NCI-H748 treated with DMSO at 0.1 percent for 48 hours (cell line): ENCODE measurements at places on chromosomes 16 and 17.
A peak's percentile ranks its signal among the peaks of the same experiment; 100 is the strongest.

DNA sequence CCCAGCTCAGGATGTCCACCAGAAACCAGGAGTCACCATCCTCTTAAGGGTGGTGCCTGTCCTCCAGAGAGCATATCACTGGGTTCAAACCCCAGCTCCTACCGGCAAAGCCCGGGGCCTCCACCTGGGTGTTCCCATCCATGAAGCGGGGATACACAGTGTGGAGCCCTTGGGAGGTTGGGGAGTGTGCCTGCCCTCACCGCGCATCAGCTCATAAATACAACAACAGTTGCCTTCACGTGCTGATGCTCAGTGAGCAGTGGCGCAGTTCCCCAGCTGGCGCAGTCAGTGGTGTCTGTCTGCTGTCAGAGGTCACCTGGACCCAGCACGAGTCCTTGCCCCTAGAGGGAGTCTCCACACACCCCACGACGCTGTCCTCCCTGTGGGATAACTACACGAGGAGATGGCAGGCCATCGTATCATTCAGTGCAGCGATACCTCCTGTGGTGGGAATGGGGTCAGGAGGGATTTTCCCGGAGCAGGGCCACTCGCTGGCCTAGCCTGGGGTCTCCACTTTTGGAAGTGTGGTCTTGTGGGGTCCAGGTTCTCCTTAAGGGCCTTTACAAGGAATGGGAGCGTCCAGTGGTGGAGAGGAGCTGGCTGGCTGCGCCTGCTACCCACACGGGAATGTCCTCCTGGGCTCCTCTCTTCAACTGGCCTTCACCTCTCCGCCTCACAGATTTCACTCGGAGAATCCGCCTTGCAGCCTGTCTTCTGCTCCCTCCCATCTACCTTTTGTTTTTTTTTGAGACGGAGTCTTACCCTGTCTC lies 2.3 kb upstream of the ELOB start:
- no peak for DNase-seq

DNA sequence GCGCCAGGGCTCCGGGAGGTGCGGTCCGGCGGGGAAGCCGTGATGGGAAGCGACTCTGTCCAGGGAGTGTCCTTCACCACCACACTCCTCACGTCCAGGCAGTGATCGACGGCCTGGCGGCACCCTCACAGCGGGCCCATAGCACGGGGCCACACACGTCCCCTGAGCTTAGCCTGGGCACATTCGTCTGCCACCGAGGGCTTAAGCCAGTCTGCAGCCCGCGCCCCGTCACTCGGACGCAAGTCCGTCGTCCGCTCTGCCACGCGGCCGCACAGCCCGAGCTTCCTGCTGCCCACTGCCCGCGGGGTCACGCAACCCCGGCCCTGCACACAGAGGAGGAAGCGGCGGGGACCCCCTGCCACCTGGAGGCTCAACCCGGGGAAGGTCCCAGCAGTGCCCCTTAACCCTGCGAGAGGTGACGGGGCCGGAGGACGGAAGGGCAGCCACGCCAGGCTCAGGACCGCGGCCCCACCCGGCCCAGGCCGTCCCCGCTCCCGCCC lies 3.0 kb upstream of the TBX2 start:
- no peak for DNase-seq

DNA sequence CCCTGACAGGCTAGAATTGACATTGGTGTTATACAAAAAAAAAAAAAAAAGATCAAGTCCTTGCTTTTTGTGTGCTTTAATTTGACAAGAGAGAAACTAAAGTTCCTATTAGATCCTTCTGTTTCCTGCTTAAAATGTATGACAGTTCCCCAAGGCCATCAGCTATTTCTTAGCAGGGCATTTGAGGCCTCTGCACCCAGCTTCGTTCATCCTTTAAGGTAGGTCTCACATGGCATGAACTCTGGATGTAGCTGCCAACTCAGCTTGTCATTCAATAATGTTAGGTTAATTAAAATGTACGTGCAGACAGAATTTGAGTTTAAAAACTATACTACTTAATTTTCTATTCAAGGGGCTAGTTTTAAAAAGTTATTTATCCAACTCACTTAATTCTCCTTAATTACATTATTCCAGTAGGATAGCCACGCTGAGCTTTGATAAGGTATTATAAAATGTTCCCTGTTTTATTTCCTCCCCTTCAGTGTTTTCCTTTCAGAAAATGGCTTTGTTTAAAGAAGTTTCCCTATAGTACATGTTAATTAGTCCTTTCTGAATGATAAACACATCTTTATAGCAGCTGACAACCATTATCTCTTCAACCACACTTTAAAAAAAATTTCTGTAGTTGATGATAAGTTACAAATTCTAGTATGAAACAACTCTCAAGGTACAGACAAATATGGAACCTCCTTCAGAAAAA lies 1.2 kb upstream of the RFFL start:
- no peak for DNase-seq

DNA sequence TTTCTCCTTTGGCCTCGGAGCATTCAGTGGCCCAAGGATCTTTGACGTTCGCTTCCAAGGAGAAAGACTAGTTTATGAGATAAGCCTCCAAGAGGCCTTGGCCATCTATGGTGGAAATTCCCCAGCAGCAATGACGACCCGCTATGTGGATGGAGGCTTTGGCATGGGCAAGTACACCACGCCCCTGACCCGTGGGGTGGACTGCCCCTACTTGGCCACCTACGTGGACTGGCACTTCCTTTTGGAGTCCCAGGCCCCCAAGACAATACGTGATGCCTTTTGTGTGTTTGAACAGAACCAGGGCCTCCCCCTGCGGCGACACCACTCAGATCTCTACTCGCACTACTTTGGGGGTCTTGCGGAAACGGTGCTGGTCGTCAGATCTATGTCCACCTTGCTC lies 1.4 kb downstream of the AOC3 start:
- DNase-seq = no peak

DNA sequence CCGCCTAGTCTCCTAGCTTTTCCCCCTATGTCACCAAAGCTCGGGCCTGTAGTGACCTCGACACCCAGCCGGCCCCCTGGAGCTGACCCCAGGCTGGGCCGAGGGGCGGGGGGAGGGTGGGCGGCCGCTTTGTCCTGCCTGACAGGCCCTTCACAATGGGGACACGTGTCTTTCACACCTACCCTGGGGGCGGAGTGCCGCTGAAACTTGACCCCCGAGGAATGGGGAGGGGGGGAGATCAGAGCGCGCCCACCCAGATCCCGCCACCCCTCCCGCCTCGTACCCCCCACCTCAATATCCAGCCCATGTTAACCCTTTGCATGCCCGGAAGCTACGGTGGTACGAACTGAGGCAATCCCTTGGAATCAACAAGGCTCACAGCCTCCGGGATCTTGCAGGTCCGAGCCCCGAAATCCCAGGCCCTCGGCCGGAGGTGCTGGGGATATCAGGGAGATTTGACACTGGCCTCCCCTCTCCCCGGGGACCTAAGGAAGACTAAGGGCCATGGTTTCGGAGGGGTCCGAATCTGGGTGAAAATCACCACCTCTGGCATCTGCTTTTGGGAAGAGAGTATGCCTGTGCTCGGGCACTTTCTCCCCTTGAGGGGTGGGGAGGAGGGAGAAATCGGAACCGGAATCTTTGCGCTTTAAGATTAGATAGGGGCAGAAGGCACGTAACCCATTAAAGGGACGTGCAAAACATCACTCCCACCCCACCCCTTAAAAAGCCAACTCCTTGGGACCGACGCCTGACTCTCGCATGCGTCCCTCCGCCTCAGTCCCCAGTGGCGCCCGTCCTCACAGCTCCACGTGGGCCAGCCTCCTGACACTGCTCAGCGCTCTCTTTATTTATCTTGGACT lies 2.6 kb downstream of the NOG start:
- DNase-seq = peak; percentile 5

- DNase-seq = no peak
Observed at GRCh38 chr17:60840456-60840855, 162.8 kb downstream of the BCAS3 start.

GRCh38 chr17:45229681-45230409 lies 8.2 kb downstream of the FMNL1 start:
- no peak for DNase-seq

DNA sequence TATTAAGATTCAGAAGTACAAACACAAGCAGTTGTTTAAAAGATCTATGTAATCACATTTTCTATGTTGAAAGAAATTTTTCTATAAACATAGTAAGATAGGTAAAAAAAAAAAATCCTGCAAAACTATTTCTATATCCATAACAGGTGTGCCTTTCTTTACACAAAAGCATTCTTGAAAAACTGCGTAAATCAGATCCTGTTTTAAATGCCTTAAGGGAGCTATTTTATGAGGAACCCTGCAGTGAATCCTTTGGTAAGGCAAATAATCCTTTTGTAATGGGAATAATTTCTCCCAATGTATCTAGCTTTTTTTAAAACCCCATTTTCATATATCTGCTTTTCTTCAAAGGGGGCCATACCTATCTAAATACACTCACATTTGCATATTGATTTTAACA lies 157.3 kb downstream of the AATF start:
- no peak for DNase-seq

DNA sequence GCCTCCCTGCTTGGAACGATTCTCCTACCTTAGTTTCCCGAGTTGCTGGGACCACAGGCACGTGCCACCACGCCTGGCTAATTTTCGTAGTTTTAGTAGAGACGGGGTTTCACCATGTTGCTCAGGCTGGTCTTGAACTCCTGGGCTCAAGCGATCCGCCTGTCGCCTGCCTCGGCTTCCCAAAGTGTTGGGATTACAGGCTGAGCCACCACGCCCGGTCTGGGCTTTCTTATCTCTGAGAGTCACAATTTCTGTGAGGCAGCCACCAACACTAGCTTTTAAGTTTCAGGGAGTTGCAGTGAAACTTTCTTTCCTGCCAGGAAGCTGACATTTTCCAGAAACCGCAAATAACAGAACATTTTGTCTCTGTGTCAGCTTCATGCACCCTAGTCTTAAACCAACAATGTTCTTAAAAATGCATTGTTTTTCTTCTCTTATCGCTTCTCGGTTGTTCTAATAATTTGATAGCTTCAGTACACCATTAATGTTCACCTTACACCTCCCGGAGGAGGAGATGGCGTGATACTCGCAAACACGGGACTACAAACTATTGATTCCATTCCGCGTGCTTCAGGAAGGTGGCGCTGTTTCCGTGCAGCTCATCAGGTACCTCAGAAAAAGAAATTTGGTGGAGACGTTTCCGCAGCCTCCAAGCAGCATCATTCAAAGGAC lies 7.4 kb upstream of the DHRS7B start:
- peak; percentile 75 for DNase-seq
